Ureter (tissue), 1 donor: ENCODE measurements at places on chromosomes 1 and 21.

GRCh38 chr1:229535230-229535629 lies 23.3 kb downstream of the ABCB10 start:
- DNase-seq, result no peak

DNA sequence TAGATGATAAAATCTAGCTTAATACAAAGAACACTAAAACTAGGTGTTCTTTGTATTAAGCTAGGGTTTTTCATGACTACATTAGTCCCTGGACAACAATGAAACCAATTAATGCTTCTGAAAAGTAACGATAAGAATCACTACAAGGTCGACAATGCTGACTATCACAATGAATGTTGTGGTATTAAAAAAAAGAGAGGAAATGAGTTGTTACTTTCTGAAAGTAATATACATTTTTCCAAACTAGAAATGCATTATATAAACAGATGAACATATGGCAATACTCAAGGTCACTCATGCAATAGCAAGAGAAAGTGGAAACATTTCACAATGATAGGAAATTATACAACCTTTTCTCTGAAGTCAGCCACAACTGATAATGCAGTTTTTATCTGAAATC lies 19.0 kb downstream of the DPH5 start:
- no peak for DNase-seq

GRCh38 chr21:18840239-18840638 lies 436.7 kb upstream of the TMPRSS15 start:
- no peak for DNase-seq

DNA sequence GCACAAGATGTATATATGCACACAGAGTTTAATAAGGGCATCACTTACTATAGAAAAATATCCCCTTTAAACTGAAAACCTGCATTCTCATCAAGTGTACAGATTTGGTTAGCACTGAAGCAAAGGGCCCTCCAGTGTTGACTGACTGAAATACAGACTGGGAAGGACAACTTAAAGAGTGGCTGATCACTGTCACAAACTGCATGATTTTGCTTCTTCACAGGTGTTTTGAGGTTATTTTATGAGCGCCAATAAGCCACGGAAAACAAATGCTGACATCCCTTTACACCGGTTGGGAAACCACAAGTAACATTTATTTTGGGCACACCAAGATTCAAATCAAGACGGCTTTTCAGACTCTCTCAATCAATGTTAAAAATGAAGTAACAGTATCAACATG lies 30.9 kb upstream of the RAP1GAP start:
- no peak for DNase-seq

DNA sequence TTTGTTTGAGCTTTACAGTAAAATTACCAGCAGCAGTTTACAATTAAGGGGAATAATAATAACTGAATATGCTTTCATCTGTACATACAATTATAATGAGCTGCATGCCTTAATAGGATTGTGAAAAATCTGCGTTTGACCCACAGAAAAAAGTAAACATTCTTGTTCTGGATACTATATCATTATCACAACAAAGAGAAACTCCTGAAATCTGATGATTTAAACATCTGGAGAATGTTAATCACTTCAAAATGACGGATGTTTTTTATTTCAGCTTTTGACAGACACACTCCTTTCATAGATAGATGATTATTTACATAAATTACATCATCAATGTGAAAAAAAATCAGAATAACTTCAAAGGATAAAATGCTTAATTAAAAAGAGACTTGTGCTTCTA lies 58.5 kb downstream of the TYW3 start:
- no peak for DNase-seq

DNA sequence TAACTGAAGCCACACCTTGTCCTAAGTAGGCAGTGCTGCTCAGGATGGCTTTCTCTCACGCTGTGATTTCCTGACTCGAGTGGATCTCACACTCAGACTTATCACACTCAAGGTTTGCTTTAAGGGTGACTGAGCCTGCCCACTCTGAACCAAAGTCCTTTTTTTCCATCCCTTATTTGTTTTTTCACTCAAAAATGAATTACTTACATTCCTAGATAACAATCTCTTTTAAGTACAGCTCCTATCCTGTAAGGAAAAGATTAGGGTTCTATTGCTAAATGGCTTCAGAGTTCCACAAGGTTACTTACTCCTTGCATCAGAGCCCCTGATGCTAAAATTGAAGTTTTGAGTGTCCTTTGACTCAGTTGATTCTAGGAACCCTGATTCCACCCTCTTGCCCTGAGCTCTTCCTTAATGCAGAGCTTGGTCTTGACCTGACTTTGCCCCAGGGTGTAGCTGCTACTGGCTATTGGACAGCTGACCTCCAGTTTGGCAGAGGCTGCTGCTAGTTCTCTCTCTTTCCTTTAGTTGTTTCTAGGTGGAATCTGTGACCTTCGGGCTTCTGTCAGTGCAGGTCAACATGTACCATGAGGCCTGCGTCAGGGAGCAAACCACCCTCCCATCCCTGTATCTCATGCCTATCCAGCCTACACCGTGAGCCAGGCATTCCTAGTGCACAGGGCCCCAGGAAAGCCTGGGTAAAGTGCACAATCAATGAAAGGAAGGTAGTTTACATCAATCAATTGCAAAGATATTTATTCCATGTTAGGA lies 80.1 kb upstream of the CD55 start:
- DNase-seq, result no peak

GRCh38 chr1:19860418-19860817 lies 21.8 kb upstream of the OTUD3 start:
- no peak for DNase-seq

DNA sequence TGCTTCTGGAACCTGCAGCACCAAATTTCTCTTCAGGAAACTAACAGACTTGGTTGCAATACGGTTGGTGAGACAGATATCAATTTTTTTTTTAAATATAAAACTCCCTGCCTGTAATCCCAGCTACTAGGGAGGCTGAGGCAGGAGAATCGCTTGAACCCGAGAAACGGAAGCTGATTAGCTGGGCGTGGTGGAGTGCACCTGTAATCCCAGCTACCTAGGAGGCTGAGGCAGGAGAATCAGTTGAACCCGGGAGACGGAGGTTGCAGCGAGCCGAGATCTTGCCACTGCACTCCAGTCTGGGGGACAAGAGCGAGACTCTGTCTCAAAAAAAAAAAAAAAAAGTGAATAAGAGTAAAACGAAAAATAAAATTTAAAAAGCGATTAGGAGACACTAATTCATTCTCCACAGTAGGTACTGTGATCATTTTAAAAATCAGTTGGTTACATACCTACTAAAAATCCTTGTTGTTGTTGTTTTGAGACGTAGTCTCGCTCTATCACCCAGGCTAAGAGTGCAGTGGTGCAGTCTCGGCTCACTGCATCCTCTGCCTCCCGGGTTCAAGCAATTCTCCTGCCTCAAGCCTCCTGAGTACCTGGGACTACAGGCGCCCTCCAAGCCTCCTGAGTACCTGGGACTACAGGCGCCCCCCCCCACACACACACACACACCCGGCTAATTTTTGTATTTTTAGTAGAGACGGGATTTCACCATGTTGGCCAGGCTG lies 796 bp upstream of the RBM8A start:
- no peak for DNase-seq

DNA sequence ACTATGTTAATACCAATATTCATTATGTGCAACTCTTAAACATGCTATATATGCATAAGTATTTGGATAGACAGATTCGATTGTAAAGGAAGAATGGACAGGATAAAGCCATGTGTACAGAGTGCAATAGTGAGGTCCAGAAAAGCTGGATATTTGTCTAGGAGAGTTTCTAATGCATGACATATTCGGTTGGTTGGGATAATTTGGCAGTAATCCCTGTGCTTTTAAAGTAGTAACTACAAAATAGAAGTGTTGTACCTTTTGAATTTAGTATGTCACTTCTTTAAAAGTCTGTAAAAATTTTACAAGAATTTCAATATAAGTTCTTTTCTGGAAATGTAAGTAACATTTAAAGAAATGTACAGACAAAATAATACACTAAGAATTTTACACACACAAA lies 774.5 kb downstream of the USP25 start:
- DNase-seq, result no peak

- DNase-seq, result no peak
Observed at GRCh38 chr1:17075470-17076255, 21.8 kb upstream of the SDHB start.

- no peak for DNase-seq
Observed at GRCh38 chr1:110035236-110035752, 870 bp downstream of the STRIP1 start.
